Right hindlimb (tissue), 1 donor: ENCODE measurements at places on chromosomes 7 and 10.
A peak's percentile ranks its signal among the peaks of the same experiment; 100 is the strongest.

DNA sequence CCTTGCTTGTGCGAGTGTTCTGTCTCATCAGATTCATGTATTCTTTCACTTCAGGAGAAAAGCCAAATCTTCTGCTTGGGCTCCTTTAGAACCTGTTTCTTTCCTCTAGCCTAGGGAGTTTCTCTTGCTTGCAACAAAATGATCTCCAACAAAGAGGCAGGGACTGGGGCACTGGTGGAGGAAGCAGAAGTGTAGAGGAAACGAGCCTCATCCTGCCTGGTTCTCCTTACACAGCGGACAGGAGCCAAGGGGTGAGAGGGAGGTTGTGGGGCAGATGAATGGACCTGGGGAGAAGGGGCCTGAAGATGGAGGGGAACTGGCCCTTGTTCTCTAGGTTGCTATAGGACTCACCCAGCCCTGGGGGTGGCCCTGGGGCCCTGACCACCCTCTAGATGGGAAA is 141.1 kb downstream of the PKD1L1 start:
- no peak for DNase-seq

- no peak for DNase-seq
These were observed 720.1 kb downstream of the TYW1 start for GRCh38 chr7:67716729-67717128.

- peak; percentile 75 for DNase-seq
These were observed 102.5 kb upstream of the PTN start for GRCh38 chr7:137446025-137446424.

- no peak for DNase-seq
These were observed 41.4 kb downstream of the NEURL1 start for GRCh38 chr10:103534621-103535498.

DNA sequence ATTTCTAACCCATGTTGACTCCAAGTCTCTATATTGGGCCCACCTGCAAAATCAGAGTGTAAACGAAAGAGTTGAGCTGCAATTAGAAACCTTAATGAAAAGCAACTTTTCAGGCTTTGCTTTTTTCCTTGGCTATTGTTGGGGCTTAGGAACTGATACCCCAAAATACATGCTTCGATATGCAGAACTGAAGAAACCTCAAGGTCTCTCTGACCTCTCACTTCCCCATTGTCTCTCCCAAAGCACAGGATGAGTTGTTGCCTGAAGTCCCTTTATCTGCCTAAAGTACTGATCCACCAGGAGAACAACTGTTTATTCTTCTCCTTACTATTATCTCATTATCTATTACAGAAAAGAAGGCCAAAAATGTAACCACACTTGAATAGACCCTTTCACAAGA is 666.0 kb upstream of the LRRTM3 start:
- no peak for DNase-seq

DNA sequence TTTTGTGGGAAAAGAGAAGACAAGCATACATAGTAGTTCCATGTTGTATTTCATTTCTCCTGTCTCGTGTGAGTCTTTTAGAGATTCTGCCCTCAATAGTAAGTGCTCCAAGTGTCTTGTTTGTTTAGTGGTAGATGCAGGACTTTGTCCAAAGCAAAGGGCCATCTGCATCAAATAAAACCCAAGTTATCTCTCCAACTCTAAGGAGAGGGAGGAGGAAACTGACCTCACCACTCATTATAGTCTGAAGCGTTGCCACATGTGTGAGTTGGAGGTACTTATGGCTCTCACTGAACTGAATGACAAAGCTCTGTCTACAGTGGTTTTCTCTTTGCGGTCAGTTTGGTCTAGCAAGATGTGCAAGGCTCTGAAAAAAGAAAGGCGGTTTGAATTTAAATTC is 272.6 kb downstream of the DOCK4 start:
- no peak for DNase-seq

DNA sequence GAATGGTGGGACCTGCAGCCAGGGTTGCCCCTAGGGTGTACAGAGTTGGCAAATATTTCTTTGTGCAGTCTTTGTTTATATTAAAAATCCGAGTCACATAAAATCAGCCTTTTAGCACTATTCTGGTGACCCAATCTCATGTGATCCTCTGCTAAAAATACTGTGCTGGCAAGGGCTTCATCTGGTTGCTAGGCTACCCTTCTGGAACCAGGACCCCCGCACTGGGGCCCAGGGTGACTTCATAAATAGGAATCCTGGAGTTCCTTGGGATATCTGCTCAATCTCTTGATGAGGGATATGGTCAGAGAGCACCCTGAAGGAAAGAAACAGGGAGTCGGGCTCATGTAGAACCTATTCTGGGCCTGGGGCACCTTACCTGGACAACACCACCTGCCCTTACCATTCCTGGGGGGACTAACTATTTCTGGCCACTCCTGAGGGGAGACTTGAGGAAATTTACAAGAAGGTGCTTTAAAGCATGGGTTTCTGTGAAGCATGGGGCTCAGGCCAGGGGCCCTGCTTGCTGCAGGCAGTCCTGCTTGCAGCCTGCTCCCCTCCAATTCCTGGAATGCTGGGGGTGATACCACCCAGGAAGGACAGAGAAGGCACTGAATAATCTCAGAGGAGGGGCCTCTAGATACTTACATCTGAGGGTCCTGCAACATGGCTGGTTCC is 44.7 kb downstream of the SH2D4B start:
- DNase-seq: peak; percentile 34

- no peak for DNase-seq
These were observed 372.3 kb upstream of the NRP1 start for GRCh38 chr10:33706746-33707145.

- DNase-seq: no peak
These were observed 175.9 kb downstream of the ZMYND11 start for GRCh38 chr10:310976-311639.

DNA sequence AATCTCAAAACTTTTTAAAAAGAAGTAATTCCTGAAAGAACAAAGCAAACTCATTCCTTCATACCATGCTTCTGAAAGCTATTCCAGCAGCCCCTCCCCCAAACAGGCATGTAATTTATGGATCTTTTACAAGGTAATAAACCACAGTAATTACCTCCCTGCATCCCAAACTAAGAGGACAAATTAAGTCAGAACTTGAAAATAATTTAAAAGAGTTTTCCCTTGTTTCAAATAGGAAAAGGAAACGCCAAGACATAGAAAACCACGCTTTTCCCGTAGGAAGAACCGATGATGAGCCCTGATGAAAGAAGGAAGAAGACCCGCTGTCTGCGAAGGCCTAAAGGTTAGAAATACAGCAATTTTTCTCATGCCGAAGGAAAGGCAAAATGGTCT is 8.9 kb downstream of the HOXA4 start:
- DNase-seq: no peak

GRCh38 chr7:13976594-13976993 is 12.9 kb downstream of the ETV1 start:
- DNase-seq: no peak
